ENCODE measurements at places on chromosomes 6 and 20.

DNA sequence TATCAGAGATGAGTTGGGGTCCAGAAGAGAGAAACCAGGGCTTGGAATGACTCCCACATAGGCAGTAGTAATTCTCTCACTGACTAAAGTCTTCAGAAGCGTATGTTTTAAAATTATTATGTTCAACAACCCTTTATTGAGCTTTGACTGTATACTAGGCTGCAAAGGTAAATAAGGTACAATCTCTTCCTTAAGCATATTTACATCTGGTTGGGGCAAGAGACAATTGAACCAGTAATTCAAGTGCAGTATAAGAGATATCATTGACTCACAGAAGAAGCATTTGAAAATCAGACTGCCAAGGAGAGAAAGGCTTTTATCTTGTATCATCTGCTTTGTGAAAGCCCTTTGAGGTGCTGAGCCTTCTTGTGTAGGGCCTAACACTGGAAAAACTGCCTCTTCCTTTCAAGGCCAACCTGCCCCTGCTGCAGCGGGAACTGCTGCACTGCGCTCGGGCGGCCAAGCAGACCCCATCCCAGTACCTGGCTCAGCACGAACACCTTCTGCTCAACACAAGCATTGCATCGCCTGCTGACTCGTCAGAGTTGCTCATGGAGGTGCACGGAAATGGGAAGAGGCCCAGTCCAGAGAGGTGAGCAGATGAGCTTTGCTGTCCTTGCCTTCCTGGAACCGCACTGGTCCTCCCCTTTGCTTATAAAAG, 39.3 kb upstream of the C20orf144 start:
- no peak for DNase-seq

DNA sequence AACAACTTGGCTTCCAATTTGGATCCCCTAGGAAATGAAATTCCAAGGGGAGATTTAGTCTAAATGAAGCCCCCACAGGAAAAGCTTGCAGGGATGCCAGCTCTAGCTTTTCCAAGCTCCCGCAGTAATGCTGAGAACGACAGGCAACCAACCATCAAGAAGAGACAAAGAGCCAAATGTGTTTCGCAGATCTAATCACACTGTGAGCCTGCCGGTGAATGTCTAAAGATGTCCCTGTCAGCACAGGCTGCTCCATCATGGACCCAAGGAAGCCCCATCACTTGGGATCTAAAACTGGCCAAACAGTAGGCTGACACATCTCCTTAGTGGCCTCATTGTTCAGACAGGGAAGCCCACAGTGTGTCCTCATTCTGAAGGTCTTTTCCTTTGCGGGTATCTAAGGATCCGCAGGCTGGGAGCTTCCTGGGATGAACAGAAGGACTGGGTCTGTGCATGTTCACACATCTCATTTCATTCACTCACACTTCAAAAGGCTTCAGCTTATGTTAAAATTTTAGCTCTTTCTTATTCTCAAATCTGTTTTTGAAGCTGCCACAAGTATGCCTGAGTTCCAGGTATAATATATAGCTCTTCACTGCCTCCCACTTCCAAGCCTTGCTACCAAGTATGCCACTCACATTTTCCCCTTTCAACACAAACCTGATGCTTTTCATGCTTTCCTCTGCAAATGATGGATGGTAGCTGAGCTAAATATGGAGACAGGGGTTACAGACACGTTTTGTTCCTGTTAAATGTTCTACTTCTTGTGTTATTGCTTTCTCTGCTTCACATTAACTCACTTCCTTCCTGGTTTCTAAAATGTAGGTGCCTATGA, 229.8 kb downstream of the HIVEP2 start:
- DNase-seq = no peak

GRCh38 chr20:47282864-47283263, 73.6 kb downstream of the ZMYND8 start:
- no peak for DNase-seq

DNA sequence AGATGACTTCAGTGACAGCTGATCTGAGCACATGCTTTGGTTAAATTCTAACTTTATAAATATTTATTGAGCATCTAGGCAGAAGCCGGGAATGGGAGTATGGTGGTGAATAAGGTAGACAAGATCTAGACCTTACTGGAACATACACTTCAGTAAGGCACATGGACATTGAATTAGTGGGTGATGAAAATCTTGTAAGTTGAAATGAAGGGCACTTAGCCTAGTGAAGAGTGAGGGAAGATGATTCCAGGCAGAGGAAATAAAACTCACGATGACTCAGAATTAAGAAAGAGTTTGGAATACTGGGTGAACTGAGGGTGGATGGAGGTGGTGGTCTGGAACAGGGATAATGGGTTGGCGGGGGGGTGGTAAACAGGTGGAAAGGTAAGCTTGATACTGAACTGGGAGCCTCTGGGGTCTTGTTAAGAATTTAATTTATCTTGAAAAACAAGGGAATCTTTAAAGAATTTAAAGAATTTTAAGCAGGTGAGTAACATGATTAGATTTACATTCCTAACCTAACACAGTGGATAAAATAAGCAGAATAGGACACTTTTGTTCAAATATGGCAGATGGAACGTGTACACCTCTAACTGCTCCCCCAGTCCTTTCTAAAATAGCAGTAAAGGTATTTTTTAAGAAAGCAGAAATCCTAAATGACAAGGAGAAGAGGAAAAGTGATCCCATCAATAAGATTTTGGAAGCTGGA, 75.2 kb upstream of the ARHGAP18 start:
- DNase-seq = no peak

DNA sequence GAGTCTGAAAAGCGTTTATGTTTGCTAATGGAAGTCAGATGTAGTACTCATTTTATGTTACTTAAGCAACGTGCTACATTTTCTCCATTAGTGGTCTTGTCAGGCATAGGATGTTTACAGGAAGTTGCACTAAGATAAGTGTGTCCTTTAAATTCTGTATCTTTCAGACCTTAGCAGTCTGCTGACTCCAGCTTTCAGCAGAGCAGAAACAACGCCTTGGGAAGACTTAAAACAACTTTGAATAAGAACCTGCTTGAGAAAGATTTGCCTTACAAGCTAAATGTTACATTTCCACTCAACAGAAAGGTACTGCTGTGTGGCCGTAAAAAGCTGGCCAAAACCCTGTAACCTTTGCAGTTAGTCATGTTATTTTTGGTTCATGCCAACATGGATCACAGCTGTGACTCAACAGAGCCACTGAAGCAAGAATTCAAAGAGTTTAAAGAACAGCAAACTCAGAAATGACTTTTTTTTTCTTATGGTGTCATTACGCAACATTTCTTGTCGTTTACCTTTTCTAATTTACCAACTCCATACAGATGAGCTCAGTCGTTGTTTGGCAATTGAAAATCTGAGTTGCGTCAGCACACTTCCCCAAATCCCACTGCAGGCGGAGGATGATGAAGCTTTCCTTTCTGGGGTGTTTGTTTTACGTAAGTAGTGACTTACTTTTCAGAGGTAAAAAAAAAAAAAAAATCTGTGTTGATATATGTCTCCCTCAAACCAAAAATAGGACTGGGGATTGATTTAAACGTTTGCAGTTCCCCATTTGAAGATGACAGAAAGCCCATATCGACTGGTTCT, 27.9 kb upstream of the BMP6 start:
- DNase-seq = no peak

DNA sequence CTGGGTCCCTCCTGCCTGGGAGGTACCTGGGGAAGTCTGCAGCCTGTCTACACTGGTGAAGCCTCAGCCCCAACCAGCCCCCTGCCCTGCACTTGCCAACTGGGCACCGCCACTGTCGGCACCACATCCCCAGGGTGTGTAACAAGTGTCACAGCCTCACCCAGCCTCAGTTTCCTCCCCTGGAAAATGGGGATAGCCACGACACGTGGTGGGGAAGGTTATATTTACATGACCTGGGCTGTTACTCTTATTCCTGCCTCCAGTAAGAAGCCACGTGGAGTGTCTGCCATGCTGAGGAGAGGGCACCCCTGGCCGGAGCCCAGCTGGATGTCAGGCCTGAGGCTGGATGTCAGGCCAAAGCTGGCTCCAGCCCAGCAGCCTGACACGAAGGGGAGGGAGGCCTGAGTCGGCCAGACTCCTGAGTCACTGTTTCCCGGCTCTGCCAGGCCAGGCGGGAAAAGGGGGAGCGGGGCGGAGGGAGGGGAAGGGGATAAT, 44.9 kb downstream of the SNAI1 start:
- DNase-seq = no peak

DNA sequence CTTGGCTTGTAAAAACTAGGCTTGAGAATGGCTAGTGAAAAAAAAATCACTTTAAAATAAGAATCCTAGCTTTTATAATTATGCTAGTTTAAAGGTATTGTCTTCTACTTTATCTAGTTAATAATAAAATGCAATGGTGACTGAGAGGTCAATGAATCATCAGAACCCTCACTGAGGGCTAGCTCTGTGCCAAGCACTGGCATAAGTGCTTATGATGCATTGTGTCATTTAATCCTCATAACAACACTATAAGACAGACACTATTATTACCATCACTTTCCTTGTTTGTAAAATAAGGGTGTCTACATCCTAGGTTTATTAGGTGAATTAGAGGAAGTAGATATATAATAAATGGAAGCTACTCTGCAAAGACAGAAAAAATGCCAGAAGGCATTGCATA, 144.3 kb downstream of the F13A1 start:
- DNase-seq = no peak

DNA sequence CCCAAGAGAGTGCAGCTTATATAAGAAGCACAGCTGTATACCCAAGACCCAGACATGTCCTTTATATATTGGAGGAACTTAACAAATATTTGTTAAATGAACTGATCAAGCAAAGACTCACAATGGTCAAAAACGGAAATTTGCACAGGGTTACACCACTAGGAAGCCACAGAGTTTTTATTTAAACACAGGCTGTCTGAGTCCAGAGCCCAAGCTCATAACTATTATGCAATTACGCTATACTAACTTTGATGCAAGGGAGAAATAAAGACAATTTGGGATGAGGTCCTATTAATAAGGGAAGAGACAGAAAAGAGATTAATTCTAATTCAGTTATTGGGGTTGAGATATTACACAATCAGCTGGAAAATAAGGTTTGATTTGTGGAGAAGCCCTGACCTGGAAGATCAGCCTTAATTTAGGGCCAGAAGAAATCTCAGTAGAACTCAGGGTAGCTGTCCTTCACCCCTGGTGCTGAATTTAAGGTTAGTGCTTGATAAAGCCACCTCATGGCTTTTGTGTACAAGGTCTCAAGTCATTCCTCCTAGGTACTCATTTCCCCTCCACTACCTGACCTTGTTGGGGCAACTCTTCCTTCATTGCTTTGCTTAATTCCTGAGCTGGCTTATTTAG, 10.5 kb upstream of the ZNF334 start:
- DNase-seq = no peak

- no peak for DNase-seq
Observed at GRCh38 chr20:15555913-15556312, 1017.3 kb downstream of the KIF16B start.

DNA sequence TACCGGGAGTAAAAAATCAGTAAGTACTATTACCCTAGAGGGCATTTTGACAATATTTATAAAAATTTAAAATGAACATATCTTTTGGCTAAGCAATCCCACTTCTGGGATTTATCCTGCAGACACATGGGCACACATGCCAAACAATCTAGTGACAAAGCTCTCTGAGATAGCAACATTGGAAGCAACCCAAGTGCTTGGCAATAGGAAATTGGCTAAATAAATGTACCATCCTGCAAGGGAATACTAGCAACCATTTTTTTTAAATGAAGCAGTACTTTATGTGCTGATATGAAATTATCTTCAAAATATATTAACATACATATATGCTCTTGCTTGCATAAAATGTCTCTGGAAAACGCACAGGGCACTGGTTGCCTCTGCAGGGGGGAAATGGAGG, 133.8 kb downstream of the SNX5 start:
- DNase-seq = no peak

DNA sequence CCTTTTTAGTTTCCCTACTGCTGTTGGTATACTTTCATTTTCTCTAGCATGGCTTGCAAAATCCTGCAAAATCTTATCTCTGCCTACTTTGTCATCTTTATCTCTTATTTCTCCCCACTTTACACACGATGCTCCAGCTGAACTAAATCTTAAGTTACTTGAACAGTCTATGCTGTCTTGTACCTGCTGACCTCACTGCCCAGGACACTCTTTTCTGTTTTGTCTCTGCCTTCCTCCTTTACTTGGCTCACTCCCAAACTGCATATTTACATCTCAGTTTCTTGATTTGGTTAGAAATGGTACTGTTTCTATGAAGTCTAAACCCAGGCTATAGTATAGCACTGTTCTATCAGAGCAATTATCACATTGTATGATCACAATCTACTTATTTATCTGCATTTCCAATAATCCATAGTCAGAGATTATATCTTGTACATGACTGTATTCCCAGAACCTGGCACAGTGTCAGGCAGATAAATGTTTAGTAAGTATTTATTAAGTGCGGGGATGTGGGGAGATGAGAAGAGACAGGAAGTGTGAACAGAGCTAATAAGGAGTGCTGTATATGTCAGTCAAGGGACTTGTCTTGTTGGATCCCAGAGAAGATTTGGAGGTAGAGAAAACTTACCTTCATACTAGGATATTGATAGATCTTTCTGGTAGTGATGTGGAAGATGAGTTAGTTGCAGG, 57.6 kb downstream of the ADGRG6 start:
- DNase-seq = no peak

DNA sequence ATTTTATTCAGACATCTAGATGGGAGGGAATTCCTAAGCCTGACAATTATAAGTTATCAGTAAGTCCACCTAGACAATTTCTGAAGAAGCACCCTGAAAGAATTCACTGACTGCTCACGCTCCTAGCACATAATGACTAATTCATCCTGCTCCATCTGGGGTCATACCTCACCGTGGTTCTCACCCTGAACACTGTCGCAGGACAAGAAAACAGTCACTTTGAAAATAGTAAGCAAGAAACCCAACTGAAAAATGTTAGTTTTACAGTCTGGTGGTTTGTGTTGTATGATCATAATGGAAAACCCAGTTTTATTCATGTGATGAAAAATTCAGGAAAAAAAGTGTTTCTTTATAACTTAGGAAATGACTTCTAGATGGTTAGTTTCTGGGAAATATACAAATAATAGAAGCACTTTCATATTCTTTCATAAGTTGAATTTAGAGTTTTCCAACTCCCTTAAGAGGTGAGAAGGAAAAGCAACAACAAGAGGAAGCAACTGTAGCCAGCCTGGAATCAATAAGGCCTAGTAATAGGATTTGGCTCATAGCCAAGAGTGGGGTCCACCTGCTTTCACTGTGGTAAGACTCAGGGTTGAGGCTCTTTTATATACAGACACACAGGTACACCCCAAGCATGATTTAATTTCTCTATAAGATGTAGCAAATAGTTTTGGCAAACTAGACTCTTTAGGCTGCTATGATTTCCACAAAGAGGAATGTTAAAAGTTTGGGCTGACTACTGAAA, 94.1 kb downstream of the HIVEP2 start:
- DNase-seq = no peak

GRCh38 chr6:43951756-43952675, 175.2 kb downstream of the MRPL14 start:
- DNase-seq = no peak

- DNase-seq = no peak
Observed at GRCh38 chr6:38305995-38306681, 333.6 kb downstream of the BTBD9 start.

- DNase-seq = no peak
Observed at GRCh38 chr6:1850121-1850839, 240.6 kb downstream of the FOXC1 start.

Data from CMK (cell line).